Thyroid gland (tissue), 4 donors: ENCODE measurements at places on chromosomes 4 and X.

- DNase-seq: no peak
Measured at GRCh38 chrX:17456526-17456925, 81.5 kb downstream of the NHS start.

GRCh38 chr4:85722807-85723206 is 247.9 kb downstream of the ARHGAP24 start:
- DNase-seq: no peak

GRCh38 chr4:7425124-7425523 is 9.6 kb downstream of the PSAPL1 start:
- DNase-seq: no peak

DNA sequence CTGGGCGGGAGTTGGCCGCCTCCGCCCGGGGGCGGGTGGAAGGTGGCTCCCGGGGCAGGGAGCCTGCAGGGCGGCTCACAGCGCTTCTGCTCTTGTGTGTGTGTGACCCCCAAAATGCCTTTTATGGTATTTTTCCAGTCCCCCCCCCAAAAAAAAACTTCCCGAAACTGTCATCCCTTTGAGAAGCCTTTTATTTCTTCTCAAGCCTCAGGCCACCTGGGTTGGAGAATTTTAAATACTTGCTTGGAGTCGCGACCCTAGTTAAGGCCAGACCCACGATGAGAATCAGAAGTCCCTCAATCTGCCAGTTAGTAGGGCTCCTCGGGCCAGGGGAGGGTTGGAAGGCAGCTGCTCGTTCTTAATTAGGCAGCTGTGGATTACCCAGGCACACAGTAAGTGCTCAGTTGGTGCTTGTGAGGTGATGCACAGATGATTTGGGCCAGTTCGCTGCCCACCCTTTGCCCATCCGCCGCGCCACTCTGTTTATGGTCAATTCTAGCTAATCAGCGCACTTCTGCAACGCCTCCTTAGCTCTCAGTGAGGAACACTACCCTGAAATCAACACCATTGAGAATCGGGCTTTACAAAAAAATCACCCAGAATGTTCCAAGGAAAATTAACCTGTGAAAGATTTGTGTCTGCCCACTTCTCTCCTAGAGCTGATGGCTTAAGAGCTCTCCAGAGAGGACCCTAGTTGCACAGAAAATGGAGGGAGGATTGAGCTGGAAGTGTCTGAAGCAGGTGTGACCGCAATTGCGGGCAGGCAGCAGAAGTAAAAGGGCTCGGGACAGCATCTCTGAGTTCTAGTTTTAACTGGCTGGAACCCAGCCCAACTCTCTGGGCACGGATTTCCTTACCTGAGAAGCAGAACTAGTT is 648 bp upstream of the SCD5 start:
- DNase-seq: peak; percentile 63

- no peak for DNase-seq
Measured at GRCh38 chrX:10628906-10629305, 8.5 kb upstream of the MID1 start.

DNA sequence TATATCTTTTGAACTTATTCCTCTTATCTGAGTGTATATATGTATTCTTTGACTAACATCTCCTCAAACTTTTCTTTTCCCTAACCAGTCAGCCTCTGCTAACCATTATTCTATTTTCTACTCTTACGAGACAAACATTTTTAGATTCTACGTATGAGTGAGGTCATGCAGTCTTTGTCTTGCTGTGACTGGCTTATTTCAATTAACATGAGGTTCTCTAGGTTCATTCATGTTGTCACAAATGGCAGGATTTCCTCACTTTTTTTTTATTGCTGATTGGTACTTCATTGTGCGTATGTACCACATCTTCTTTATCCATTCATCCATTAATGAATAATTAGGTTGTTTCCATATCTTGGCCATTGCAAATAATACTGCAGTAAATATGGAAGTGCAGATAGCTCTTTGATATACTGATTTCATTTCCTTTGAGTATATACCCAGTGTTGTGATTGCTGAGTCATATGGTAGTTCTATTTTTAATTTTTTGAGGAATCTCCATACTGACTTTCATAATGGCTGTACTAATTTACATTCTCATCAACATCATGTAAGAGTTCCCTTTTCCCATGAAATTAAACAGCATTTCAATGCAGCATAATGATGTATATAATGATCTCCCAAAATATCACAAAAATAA is 80.1 kb downstream of the HS3ST1 start:
- DNase-seq: no peak

GRCh38 chr4:128847082-128847724 is 37.7 kb downstream of the JADE1 start:
- DNase-seq: no peak

GRCh38 chrX:134676436-134676835 is 18.2 kb upstream of the PLAC1 start:
- DNase-seq: no peak

GRCh38 chr4:113584407-113585150 is 177.0 kb downstream of the CAMK2D start:
- no peak for DNase-seq

GRCh38 chr4:108483650-108484049 is 136.7 kb upstream of the RPL34 start:
- no peak for DNase-seq

GRCh38 chr4:2193326-2193725 is 48.6 kb downstream of the HAUS3 start:
- no peak for DNase-seq

DNA sequence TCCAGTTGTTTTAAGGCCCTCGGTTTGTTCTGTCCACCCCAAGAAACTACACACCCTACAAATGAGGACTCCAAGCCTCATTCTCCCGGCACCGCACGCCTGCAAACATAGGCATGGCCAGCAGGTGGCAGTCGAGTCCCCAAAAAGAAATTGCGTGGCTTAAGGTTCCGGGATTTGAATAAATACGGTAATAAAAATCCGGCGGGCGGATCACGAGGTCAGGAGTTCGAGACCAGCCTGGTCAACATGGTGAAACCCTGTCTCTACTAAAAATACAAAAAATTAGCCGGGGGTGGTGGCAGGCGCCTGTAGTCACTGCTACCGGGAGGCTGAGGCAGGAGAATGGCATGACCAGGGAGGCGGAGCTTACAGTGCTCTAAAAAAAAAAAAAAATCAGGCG is 21.8 kb upstream of the CSF2RA start:
- DNase-seq: peak; percentile 64

- DNase-seq: no peak
Measured at GRCh38 chr4:6594826-6595355, 19.9 kb downstream of the MAN2B2 start.

DNA sequence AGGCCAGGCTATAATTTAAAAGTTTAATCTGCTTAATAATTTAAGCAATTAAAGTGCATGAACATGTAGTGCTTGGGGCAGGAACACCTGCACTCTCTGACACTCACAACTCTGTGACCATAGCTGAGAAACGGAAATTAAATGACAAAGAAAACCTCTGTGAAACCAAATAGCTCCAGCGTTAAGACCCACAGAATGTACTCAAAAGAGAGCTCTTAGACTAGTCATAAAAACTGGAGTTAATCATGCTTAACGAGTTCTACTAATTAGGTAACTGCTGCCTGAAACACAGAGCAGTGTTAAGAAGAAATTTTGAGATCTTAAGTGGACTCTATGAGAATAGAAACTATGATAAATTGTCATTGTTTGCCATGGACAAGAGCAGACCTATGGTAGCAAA is 174.4 kb upstream of the SPIN4 start:
- DNase-seq: no peak

DNA sequence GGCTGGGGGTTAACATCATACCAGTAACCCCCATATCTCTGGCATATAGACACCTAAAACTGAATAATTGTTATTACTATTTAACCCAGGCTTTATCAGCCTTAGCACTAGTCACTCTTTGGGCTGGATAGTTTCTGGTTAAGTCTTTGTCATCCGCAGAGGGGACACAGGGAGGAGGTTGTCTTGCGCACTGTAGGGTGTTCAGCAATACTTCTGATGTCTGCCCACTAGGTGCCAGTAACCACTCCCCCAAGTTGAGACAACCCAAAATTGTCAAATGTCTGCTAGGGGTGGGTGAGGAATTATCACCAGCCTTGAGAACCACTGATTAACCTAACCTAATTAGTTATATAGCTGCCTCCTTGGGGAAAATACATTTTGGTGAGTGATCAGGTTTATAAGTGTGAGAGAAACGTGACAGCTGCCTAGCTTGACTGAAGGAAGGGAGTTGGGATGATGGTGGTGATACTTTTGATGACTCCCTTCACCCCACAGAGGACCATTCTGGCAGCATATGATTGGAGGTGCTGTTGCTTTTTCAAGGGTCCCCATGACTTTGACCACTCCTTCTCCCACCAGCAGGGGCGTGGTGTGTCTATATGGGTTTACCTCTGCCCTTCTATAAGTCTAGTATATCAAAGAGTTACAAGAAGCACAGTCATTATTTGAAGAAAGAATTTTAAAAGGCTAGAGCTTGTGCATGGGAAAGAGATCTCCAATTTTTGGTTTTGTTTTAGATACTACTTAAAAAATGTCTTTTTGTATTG is 140.9 kb downstream of the STIM2 start:
- DNase-seq: no peak

DNA sequence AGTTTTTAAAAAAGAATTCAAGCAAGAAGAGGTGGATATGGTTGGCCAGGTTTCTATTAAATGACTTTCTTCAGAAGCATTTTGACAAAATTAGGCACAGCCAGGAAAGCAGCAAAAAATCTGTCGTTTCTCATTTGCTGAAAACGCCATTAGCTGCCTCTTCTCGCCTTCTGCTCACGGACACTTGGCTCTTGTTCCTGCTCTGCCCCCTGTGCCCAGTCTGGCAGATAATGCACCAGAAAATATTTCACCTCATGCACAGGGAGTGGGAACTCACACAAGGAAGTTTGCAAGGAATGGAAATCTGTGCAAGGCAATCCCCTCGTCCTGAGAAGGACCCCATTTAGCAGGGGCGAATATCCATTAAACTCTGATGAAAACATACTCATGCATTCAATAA is 260.0 kb downstream of the PACRGL start:
- peak; percentile 1 for DNase-seq

GRCh38 chrX:106649523-106650428 is 38.0 kb downstream of the RADX start:
- DNase-seq: no peak

DNA sequence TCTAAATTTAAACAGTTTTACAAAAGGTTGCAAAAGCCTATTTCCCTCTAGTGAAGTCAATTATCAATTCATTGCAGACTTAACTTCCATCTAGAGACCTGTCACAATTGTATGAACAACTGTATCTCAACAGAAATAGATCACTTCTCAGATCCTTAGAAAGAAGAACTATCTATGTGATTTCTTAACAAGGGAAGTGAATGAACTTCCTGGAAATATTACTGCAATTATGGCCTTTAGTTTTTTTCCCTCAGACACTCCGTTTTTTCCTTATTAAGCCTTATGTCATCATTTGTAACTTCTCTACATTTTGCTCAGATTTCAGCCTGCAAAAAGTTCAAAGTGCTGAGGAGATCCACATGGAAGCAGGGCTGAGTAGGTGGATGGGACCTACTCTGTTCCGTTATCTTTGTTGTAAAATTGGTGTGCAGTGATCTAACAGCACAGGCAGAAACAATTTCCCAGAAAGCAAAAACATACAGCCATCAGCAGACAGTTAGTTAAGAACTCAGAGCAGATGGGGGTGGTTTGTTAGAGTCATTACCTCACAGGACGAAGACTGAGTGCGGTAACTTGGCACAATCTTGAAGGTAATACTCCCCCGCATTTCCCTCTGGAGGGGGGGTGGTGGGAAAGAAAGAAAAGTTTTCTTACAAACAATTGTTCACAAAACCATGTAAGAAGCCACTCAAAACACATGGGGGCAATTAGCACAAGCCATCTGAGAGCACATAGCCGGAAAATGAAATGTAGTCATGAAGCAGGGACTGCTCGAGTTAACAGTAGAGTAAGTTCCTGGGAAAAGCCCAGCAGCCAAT is 112.3 kb downstream of the NYX start:
- no peak for DNase-seq

GRCh38 chr4:102355748-102356147 is 10.5 kb upstream of the SLC39A8 start:
- no peak for DNase-seq

DNA sequence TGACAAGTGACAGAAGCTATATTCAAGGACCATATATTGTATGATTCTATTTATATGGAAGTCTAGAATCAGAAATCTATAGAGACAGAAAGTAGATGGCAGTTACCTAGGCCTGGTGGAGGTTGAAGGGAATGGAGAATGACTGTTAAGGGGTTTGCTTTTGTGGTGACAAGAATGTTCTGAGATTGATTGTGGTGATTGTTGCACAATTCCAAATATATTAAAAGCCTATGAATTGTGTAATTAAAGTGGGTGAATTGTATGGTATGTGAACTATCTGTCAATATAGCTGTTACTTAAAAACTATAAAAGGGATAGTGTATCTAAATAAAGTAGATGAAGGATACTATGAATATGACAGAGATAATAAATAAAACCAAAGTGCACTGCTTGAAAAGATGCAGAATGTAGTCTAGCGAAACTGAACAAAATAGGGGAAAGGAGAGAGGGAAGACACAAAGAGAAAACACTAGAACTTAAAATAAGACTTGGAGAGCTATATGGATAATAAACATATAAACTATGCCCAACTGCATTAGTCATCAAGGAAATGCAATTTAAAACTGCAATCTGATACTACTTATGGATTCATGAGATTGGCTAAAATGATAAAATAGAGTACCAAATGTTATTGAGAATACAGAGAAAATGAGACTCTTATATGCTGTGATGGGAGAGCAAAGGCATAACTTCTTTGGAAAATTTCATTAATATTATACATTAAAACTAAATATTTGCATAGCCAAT is 82.1 kb upstream of the BANK1 start:
- DNase-seq: no peak

- no peak for DNase-seq
Measured at GRCh38 chrX:3393581-3394111, 47.2 kb upstream of the MXRA5 start.

GRCh38 chr4:145799223-145799622 is 119.3 kb downstream of the C4orf51 start:
- no peak for DNase-seq

DNA sequence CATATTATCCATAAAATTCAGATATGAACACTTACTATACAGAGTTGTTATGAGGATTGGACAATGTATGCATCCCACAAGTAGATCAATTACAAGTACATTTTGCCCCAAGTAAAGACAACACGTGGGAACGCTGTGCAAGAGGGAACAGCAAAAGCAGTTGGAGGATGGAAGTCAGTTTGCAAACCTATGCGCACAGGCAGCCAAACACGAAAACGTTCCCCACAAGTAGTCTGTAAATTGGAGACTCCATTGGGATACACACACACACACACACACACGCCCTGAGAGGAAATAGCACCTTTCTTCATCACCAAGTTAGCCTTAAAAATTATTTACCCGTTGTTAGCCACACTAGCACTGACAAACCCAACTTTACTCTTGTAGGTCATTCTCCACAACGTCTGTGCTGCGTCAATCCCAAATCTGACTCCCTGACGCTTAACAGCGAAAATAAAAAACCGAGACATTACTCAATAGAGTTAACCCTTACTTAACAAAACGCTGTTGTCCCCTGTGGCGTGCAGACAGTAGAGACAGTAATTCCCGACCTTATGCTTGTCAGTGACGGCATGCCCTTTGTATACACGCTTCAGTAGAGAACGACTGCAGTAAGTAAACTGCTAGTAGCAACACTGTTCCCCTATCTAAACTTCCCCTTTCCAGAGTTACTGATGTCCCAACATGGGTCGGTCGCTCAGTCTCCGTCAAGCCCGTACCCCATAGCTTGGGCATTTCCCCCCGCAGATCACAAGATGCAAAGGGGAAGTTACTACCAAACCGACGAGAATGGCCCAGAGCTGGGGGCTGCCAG is 730 bp downstream of the MANBA start:
- DNase-seq: peak; percentile 43
